T-helper 17 cell (primary cell): ENCODE measurements at places on chromosomes 6 and 20.

DNA sequence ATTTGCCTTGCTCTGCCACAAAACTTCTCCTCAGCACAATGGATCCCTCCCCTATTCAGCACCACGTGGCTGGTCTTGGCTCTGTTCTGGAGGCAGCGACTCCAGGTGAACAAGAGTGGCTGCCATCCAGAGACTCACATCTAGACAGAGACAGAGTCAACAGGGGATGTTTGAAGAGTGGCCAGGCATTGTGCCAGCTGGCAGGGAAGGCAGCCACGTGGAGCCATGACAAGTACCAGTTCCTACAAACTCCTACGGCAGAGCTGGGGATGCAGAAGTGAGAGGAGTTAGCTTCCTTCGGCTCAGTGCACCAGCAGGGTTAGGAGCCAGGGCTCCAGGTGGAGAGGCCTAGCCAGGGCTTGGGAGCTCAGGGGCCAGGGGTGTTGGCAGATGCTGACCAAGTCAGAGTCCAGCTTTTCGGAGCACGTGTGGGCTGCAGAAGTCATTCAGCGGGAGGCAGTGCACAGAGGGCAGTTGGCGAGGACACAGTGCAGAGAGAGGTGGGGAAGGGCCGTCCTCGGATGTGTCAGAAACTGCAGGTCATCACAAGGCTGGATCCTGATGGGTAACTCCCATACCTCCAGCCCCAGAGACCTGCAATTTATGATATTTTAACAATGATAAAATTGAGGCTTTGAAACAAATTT is 171.7 kb upstream of the PDE10A start:
- no peak for DNase-seq

DNA sequence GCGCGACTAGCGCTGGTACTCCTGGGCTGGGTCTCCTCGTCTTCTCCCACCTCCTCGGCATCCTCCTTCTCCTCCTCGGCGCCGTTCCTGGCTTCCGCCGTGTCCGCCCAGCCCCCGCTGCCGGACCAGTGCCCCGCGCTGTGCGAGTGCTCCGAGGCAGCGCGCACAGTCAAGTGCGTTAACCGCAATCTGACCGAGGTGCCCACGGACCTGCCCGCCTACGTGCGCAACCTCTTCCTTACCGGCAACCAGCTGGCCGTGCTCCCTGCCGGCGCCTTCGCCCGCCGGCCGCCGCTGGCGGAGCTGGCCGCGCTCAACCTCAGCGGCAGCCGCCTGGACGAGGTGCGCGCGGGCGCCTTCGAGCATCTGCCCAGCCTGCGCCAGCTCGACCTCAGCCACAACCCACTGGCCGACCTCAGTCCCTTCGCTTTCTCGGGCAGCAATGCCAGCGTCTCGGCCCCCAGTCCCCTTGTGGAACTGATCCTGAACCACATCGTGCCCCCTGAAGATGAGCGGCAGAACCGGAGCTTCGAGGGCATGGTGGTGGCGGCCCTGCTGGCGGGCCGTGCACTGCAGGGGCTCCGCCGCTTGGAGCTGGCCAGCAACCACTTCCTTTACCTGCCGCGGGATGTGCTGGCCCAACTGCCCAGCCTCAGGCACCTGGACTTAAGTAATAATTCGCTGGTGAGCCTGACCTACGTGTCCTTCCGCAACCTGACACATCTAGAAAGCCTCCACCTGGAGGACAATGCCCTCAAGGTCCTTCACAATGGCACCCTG is 1.6 kb downstream of the TPBG start:
- DNase-seq, result no peak

DNA sequence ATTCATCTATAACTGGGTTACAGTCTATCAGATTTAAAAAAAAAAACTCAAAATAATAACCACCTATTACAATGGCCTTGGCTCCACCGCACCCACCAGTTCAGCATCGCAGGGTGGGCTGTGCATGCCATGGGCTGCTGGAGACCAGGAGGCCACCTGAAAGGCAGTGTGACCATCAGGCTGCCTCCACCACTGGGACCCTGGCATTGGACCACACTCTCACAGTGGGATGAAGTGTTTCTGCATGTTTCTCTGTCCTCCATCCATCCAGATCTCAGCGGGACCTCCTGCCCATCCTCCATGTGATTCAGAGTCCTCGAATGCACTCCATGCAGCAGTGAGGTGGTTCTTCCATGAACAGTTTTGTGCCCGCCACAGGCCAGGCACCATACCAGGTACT is 206.1 kb upstream of the CST7 start:
- DNase-seq, result no peak

DNA sequence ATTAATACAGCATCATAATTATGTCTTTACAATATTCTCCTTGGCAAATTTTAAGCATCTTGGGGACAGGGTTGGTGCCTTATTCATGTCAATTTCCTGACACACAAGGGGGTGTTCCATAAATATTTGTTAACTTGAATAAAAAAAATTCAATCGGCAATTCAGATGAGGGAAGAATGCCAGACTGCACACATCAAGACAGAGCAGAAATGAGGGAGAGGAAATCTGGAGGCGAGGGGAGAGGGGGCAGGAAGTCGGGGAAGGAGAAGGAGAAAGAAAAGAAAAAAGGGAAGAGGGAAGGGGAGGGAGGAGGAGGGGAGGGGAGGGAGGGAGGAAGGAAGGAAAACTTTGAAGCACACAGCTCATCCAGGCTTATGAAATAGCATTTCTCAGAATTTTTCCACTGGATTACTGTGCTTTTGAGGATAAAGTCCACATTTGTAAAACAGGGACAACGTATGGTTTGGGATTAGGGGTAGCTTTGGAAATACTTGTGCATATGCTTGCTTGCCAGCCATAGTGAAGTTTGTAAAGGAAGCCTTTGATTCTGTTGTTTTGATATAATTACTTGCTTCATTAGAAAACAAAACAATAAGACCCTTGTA is 362.1 kb downstream of the SAMD5 start:
- no peak for DNase-seq

GRCh38 chr6:45445749-45446549 is 68.2 kb upstream of the SUPT3H start:
- DNase-seq, result no peak

GRCh38 chr6:25874118-25874517 is at the start of gene SLC17A3:
TSS of gene SLC17A3 (minus strand) at chr6:25874243. CDS start at chr6:25868387, 5,856 bp downstream.
- no peak for DNase-seq

DNA sequence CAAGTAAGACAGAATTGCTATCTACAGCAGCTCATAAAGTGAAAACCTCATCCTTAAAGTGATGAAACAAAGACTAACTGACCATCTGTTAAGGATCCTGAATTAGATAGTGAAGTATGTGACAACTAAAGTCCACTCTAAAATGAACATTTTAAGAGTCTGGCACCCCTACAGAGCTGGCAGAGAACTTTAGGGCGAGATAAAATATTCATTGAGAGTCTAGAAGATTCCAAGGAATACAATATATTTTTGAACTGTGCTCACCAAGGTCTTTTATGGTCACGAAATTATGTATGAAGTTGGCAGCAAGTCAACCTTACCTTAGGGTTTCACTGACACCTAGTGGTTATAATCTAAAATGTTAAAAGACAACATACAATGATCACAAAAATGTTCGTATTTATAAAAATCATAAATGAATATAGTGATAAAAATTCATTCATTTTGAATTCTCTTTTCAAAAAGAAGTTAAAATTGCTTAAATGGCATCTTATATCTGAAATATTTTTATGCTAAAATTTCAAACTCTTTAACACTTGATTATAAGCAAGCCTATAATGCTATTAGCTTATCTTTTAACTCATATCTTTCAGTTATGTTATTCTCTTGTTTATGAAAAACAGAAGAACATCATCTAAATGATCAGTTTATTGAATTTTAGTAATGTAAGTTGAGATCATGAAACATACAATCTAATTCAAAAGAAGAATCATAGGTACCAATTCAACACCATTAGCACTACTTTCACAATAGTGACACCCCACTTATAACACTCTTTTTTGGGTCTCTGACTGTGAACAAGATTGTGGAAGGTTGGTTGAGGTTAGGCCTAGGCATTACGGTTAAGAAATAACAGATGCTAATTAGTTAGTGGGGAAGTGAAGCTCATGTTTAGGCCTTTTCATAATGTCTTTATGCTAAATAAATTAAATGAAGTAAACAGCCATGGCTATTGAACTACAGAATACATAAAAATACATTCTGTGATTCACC is 27.5 kb downstream of the RSPH3 start:
- no peak for DNase-seq

- no peak for DNase-seq
These were observed at the start of gene TMEM74B for GRCh38 chr20:1184638-1185315. TSS of gene TMEM74B (minus strand) at chr20:1184981. CDS start at chr20:1183801, 1,180 bp downstream.

DNA sequence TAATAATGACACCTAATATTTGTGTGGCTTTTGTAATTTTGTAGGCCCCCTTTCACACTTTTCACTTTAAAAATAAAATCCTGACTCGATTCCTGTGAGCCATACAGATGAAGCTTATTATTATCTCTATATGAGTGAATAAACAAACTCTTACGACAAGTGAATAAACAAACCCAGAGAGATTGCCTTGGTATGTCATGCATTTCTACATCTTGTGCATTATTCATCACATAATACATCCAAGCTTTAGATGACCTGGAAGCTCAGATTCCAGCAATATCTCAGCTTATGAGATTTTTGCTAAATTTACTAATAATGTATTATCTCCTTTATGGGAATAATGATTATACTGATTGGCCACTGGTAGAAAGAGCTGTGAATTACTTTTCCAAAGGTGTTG is 248.2 kb downstream of the TBX18 start:
- DNase-seq, result no peak

- DNase-seq, result no peak
These were observed 143.4 kb upstream of the RPS6KA2 start for GRCh38 chr6:166770216-166771116.

GRCh38 chr6:16372029-16372776 is 133.8 kb downstream of the GMPR start:
- DNase-seq, result no peak

DNA sequence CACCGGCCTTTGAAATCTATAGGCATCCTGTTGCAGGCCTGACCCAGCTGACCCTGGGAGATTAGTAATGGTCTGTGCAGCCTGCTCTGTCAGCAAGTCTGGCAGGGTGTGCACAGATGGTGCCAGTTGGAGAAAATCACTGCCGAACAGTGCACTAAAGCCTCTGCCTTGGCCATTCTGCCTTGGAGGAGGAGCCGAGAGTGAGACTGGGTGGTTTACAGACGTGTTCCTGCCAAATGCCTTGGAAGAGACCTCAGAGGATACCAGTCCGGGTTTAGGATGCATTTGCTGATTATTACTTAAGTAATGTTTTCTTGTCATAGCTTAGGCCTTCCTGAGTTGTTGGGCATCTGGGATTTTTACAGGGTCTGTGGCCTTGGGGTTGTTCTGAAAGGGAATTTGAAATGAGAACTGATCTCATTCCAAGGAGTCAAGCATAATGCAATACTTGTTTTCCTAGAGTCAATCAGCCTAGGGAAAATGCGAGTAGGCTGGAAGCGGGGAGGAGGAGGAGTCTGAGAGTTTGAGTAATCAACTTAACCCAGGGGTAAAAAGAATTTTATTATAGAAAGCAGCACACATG is 292.1 kb downstream of the SOX4 start:
- no peak for DNase-seq

GRCh38 chr20:400454-401275 is 7.4 kb upstream of the RBCK1 start:
- DNase-seq, result no peak

- DNase-seq, result no peak
These were observed 128.5 kb downstream of the HFE start for GRCh38 chr6:26215585-26216358.

- no peak for DNase-seq
These were observed 490 bp upstream of the ID1 start for GRCh38 chr20:31604567-31605030.

- DNase-seq, result no peak
These were observed 11.4 kb downstream of the PPIL6 start for GRCh38 chr6:109428889-109429477.

DNA sequence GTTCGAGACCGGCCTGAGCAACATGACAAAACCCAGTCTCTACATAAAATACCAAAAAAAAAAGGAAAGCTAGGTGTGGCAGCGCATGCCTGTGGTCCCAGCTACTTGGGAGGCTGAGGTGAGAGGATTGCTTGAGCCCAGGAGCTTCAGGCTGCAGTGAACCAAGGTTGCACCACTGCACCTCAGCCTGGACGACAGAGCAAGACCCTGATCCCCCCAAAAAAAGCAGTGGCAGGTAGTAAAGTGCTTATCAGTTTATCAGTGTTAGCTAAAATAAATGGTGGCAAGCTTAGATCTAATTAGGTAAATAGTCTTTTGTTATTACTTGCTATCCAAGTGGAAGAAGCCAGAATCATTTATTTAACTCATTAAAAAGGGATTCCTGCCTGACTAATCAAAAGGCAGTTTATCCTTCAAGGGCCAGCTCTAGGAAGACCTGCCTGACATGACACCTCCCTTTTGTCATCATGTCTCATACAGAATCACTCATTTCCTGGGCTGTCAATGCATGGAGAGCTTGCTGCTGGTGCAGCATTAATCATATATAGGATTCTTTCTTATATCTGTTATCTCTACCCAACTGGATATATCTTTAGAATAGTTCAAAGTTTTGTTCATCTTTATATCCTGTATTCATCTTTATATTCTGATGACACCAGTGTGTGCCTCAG is 9.6 kb downstream of the DSTN start:
- no peak for DNase-seq

DNA sequence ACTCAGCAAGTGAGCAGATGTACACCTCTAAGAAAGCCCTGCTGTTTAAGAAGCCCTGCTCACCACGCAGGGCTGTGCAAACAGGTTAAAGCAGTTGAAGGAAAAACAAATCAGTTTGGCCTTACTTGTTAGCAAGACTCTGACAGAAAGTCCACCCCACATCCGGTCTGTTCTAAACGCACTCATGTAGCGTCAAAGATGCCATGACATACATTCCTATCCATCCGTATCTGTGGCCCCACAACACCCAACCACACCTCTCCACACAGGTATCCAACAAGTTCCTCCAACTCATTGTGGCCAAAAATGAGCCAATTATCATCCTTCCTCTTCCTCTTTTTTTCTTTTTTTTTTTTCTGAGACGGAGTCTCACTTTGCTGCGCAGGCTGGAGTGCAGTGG is 22.8 kb upstream of the RAB22A start:
- no peak for DNase-seq

DNA sequence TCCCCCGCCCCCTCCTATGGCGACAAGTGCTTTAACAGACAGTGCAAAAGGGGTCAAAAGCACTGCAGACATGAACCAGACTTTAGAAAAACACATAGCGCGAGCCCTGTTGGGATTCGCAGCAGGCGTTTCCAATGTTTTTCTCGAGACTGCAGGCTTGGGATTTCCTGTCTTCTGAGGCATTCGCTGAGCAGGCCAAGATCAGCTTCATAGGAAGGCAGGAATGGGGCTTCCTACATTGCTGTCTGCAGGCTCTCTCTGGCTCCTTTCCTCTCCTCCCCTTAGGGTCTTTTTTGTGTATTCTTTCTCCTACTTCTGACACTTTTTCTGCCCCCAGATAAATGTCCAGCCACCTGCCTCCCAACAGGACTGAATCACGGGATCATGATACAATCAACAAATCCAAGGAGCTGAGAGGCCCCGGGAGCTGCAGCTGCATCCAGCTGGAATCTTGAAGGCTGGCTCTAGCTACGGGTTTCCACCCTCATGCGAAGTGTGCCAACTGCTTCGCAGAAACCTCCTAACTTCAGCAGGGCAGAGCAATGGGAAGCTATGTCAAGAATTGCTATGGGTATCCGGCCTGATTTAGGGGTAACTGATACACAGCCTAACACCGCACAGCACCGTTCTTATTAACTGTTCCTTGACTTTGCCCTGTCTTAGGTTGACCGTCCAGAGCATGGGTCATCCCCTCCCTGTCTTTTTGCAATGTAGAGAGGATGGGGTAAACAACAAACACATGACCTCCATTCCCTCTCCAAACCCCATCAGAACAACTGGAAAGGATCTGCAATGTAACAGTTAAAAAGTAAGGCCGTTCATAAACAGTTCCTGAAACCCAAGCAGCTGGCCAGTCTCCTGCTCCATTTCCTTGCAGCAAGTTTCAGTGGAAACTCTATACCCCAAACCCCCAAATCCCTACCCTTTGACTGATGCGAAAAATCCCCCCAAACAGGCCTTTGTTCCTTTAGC is 31.5 kb downstream of the SNX5 start:
- DNase-seq, result no peak
